Stimulated activated CD4-positive, alpha-beta T cell treated with anti-CD3 and anti-CD28 coated beads, Interleukin-4, amount 100 ng/mL, for 4 hours (primary cell): ENCODE measurements at places on chromosomes 5 and 9.

- DNase-seq: no peak
These were observed 179.4 kb downstream of the PPP2R2B start for GRCh38 chr5:146699138-146699537.

DNA sequence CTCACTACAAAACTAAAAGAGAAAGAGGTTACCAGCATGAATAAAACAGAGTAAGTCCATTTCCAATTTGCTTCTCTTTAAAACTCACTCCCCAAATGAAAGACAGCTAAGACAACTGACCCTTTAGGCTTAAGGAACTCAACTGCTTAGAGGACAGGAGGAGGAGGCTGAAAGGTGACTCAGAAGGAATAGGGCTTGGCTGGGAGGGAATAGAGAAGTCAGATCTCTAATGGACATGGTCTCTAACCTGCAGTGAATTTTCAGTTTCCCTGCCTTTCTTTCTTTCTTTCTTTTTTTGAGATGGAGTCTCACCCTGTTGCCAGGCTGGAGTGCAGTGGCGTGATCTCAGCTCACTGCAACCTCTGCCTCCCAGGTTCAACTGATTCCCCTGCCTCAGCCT is 261.8 kb upstream of the CLINT1 start:
- no peak for DNase-seq

DNA sequence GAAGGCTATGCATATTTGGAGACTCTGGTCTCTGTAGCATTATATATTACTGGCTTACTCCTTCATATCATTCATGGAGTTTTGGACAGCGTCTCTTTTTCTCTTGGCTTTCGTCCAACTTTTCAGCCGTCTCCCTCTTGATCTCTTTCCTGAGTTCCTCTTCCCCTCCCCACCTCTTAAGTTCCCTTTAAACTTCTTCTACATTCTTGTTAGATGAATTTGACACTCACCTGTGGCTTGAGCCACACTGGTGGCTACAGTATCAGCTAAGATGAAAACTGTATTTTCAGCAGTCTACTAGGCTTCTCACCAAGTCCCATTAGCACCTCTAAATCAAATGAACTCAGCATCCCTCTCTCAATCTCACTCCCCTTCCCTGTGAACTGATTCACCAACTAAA is 128.1 kb downstream of the STARD4 start:
- DNase-seq: no peak

- DNase-seq: no peak
These were observed 9.4 kb downstream of the VDAC1 start for GRCh38 chr5:133995341-133995740.

DNA sequence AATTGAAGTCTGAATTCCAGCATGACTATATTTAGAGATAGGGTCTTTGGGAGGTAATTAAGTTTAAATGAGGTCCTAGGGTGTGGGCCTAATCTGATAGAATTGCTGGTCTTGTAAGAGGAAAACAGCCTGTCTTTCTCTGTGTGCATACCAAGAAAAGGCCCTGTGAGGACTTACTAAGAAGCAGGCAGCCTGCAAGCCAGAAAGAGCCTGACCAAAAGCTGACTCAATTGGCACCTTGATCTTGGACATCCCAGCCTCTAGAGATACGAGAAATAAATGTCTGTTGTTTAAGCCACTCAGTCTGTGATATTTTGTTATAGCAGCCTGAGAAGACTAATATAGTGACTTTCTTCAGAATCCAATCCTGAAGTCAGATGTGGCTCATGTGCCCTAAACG is 14.6 kb downstream of the ARL14EPL start:
- DNase-seq: no peak
